ENCODE measurements at places on chromosomes 13 and 19. TPM values are rescaled to one million over a fixed set of nuclear protein-coding genes. Genes with fewer than 3 reads are reported as not detected.

DNA sequence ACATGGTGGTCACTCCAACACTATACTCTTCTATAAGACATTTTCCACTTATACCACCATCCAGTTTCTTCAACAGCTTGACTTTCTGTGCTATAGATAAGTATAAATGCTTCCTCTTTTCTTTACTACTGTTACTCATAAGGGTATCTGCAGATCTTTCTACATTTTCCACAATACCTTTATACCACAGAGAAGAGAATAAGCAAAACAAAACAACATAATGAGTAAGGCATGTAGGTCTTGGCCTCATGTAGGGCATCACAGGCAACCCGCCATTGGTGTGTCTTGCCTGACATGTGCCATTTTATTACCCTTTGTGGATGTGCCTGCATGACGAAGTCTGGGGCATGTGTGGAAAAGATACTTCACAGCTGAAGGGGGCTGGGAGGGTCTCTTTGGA, 265.3 kb upstream of the STARD13 start:
- no peak for DNase-seq

GRCh38 chr13:92727118-92727517, 499.5 kb upstream of the GPC6 start:
- no peak for DNase-seq

CGB2 gene
- not detected for total RNA-seq

ZNF737 gene
- total RNA-seq, result 22.1 TPM

SKA3 gene
- 3.0 TPM for total RNA-seq

GRCh38 chr13:33940898-33941297, 122.9 kb downstream of the RFC3 start:
- DNase-seq, result no peak

DNA sequence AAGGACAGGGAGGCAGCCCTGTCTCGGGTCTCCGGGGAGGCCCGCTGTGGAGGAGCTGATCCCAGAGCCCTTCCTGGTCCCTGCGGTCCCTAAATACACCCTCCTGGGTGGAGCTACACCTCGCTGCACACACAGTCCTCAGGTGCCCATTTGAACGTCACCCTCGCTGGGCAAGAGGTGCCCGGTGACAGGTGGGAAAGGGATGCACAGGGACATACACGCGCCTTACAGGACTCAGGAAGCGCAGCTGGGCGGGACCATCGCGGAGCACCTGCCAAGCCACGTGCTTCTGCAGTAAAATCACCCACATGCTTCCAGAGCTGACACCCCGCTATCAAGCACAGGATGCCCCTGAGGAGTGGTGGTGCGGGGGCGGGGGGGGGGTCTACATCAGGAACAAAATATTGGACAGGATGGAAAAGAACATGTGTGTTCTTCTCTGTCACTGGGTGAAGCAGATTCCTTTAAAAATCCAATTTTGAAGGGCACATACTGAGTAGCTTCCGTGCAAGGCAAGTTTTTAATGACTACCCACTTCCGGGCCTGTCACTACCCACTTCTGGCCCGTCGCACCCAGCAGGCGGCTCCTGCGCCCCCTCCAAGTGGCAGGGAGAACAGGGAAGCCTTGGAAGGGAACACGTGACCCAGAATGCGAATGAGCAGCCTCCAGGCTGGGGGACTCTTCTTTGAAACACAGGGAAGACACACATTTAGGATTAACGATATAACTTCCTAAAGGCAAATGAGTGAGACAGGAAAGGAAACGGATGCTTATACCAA, 78.9 kb downstream of the COL4A1 start:
- no peak for DNase-seq

CYP4F8 gene
- total RNA-seq, result not detected

DNA sequence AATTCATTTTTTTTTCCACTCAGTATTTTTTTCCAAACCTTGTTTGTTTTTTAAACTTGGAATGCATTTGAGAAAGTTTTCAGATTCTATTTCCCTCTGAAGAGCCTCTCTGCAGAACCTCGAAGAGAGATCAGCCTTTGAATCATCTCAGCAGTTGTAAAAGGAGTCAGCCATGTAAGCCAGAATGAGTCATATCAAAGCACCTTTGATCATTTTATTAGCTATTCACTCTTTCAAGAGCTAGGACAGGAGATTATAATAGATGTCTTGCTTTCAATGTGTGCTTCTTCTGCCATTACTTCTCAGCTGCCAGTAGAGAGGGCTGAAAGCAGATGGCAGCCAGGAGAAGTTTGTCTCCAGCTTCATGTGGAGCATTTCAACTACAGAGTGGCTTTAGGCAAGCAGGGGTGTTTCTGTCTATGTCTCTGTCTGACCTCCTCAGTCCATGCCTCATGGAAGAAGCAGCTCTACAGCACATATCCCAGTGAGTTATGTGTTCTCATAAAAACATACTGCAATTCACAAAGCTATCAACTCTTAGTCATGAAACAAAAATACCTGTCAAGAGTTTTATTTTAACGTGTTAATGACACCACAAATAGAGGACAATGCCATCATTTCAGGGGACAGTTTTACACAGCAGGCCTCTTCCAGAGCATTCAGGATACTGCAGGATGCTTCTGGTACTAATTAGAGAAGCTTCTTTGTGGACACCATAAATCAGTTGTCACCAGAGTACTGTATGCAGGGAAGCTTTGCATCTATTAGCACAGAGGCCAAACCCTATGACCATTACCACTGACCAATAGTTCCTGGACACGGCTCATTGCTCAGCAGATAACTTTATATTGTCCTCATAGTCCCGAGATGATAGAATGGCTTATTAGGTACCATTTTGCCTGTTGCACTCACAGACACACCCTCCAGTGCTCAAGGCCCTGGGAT, 94.3 kb downstream of the NHLRC3 start:
- no peak for DNase-seq

DNA sequence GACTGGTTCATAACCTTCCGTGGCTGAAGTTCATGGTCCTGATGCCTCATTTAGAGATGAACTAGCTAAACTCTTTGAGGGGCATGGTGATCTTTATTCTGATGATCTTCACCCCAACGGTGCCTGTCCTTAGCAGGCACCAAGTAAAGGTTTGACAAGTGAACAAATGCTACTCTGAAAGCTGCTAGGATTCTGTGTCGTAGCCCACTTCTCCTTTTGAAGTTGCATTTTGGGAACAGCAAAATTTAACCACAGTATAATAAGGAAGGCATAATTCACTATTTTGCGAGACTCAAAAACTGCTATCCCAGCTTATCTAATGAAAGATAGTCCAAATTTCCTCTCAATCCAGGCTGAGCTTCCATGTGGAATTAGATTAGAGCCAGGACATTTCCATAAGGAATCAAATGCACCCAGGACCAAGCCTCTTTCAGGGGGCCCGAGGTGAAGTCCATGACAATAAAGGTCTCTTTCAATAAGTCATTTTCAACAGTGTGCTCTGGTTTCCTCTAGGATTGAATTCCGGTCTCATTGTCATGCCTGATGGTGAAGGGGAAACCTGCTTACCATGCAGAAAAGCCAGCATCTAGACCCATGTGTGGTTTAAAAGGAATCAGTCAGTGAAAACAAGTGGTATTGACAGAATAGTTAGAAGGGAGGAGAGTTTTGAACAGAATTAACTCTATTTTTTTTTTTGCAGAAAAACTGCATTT, 23.1 kb downstream of the SIAH3 start:
- no peak for DNase-seq

GRCh38 chr19:5826531-5827341, 12.8 kb downstream of the FUT6 start:
- peak; percentile 77 for DNase-seq

GRCh38 chr19:33724021-33724720, 72.5 kb upstream of the KCTD15 start:
- no peak for DNase-seq

- no peak for DNase-seq
Observed at GRCh38 chr13:112933649-112934048, 35.4 kb upstream of the MCF2L start.

DNA sequence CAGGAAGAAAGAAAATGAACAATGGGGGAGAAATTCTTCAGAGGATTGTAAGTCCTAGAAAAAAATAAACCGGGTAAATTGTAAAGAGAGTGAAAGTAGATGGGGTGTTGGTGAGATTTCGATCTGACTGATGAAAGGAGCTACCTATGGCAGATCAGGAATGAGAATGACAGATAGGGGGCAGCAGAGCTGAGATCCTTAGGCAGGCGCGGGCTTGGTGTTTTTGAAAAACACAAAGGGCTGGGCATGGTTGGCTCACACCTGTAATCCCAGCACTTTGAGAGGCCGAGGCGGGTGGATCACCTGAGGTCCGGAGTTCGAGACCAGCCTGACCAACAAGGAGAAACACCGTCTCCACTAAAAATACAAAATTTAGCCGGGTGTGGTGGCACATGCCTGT, 1468.6 kb upstream of the SLC10A2 start:
- no peak for DNase-seq

DNA sequence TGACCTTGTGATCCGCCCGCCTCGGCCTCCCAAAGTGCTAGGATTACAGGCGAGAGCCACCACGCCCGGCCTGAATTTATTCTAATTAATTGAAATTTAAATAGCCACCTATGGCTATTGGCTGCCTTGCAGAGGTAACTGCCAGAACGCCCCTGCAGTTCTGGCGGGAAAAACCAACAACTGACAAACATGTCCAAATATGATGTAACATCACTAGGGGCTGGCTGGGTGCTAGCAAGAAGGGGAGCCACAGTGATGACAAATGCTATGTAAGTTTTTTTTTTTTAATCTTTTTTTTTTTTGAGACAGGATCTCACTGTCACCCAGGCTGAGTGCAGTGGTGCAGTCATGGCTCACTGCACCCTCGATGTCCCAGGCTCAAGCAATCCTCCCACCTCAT, 12.9 kb downstream of the ZSWIM9 start:
- DNase-seq, result no peak

- peak; percentile 59 for DNase-seq
Observed at GRCh38 chr19:11378319-11379189, 4.1 kb downstream of the SWSAP1 start.

DNA sequence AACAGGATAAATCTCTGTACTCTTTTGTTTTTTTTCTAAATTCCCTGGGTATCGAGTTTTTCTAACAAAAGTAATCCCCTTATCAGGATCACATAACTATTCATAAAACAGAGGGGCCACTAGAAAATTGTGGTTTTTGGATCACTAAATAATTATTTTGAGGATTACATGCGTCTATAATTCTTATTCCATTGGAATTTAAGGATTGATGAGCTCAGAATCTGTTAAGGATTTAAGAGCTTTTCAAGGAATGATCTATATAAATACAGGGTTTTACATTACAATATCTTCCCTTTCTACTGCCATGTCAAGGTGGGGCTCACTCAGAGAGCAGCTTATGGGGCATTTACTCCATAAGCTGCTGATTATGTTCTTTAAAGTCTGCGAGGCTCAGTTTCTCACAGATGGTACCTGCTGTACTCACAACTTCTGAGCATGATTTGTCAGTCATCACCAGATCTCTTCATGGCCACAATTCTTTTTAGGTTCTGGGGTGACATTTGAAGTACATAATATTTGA, 449.8 kb downstream of the PCDH17 start:
- DNase-seq, result no peak

DNA sequence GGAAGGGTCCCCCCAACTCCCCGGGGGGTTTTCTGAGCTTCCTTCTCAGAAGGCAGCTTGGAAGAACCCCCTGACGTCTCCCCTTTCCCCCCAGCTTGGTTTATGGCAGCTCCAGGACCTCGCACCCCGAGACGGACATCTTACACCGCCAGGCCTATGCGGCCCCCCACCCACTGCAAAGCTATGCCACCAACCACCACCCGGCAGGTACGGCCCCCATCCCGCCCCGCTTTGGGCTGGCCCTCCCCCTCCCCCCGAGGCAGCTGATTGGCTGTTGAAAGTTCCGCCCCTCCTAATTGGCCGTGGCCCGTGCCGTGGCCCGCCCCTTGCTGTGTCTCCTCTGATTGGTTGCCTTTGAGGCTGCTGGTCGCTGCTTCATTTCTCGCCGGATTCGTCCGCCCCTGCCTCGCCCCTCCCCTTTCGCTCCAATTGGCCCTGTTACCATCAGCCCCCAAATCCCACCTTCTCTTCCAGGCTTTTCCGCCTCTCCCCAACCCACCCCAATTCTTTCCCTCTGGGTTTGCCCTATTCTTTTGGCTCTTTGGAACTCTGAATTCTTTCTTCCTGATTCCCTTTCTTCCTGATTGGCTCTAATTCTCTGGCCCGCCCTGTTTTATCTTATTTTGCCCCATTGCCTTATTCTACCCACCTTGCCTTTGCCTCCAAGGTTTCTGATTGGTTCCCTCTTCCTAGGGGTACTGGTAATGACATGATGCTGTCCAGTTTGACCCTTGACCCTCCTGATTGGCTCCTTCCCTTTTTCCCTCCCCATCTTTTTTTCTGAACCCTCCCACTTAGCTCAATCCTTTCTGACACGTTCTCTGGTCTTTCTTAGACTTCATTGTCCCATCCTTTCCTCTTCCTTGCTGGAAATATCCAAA, 2.5 kb downstream of the PRR12 start:
- DNase-seq, result peak; percentile 94

- DNase-seq, result no peak
Observed at GRCh38 chr19:7177926-7178325, 108.4 kb downstream of the ZNF557 start.

- DNase-seq, result no peak
Observed at GRCh38 chr13:97627566-97627965, 193.6 kb downstream of the RAP2A start.
